ENCODE measurements at places on chromosomes 3 and 15.

DNA sequence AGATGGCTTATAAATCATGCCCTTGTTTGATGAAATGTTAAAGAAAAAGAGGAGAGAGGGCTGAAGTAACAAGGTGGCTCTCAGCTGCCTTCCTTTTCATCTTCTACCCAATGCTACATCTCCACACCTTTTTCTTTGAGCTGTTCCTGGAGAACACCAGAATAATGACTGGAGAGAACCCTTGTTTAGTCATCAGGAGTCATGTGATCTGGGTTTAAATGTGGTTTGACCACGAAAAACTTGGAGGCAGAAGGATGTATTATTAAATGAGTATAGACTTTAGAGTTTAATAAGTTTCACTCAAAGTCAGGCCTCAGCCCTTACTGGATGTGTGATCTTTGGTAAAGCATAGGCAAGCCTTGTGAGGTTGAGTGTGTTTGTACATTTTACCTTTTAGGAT, 230.3 kb upstream of the TBL1XR1 start:
- DNase-seq: no peak

GRCh38 chr3:130759692-130760338, 13.2 kb upstream of the PIK3R4 start:
- no peak for DNase-seq

GRCh38 chr15:69434238-69434637, 18.4 kb upstream of the RPLP1 start:
- no peak for DNase-seq

- DNase-seq: no peak
Measured at GRCh38 chr3:16545413-16546185, 32.1 kb upstream of the RFTN1 start.

DNA sequence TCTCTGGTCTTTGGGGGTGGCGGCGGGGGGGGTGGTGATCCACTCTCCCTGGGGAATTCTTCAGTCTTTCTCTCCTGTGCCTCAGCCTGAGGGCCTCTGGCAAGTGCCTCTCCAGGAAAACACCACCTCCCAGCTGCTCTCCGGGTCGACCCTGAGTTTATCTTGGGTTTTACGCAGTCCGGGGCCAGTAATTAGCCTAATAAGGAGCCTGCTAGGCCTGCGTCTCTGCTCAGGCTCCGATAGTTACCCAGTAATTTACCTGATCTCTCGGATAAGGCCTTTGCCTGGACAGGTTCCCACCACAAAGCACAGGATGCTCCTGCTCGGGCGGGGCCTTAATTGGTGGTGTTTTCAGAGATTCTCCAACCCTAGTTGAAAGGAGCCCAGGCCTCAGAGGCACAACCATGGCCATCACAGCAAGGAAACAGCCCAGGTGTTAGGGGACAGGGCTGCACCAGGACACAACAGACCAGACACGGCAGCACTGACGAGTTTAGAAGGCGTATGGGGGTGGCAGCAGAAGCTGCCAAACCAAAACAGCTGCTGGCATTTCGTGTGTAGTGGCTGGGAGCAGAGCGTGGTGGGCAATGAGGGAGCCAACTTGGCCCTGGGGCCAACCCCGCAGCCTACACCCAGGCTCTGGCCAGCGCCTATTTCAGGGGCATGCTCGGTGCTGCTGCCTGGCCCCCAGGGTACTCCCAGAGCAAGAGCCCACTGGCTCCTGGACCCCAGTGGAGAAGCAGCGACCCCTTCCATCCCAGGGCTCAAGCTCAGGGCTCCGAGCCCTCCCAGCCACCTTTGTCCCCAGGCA, 71.4 kb downstream of the KLF13 start:
- DNase-seq: no peak

DNA sequence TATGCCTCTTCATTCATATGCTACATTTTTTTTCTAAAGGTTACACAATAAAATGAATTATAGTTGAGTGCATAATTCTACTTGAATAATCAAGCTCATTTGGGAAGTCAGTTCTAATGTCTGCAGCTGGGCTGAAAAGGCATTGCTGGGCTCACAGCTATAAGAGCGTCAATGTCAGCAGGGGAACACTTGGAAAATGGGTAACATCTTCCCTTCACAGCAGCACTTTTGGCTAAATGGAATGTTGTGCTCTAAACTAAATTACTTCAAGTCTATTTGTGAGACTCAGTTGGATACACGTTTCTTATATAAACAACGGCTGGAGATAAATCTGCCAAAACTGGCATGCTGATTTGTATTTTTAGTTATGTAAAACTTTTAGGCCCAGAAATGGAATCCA, 357.8 kb downstream of the TBL1XR1 start:
- no peak for DNase-seq

DNA sequence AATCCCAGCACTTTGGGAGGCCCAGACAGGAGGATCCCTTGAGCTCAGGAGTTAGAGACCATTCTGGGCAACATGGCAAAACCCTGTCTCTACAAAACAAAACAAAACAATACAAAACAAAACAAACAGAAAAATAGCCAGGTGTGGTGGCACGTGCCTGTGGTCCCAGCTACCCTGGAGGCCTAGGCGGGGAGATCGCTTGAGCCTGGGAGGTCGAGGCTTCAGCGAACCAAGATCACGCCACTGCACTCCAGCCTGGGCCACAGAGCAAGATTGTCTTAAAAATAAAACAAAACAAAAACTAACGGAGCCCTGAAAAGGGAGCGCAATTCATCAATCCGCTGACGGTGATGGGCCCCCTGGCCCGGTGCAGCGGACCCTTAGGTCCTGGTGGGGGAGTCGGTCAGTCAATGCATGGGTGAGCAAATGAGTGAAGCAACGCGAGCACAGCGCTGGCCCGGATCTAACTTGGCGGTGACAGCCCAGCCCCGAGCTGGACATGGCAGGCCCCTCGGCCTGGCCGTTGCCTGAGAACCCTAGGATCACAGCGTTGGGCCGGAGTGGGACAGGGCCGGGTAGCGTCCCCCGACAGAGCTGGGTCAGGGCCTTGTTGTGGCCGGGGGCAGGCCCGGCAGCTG, 52.4 kb upstream of the BLM start:
- peak; percentile 23 for DNase-seq

- DNase-seq: no peak
Measured at GRCh38 chr3:59381282-59381681, 331.5 kb upstream of the CFAP20DC start.

DNA sequence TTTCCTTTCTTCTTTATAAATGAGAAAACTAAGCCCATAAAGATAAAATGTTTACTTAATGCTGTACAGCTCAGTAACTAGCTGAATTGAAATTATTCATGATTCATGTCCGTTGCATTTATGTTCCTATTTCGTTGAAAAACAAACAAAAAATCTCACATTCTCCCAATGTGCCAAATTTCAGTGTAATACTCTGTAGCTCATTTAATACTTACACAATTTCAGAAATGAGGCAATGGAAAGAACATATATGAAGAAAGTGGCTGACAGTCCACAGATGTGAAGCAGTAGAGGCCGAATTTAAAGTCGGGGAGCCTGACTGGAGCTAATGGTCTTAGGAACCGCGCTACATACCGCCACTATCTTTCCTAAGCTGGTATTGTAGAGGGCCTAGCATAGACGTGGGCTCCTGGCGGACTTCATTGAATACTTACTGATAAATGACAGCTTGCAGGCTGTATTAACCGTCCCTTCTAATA, 651 bp downstream of the PLSCR2 start:
- DNase-seq: no peak

DNA sequence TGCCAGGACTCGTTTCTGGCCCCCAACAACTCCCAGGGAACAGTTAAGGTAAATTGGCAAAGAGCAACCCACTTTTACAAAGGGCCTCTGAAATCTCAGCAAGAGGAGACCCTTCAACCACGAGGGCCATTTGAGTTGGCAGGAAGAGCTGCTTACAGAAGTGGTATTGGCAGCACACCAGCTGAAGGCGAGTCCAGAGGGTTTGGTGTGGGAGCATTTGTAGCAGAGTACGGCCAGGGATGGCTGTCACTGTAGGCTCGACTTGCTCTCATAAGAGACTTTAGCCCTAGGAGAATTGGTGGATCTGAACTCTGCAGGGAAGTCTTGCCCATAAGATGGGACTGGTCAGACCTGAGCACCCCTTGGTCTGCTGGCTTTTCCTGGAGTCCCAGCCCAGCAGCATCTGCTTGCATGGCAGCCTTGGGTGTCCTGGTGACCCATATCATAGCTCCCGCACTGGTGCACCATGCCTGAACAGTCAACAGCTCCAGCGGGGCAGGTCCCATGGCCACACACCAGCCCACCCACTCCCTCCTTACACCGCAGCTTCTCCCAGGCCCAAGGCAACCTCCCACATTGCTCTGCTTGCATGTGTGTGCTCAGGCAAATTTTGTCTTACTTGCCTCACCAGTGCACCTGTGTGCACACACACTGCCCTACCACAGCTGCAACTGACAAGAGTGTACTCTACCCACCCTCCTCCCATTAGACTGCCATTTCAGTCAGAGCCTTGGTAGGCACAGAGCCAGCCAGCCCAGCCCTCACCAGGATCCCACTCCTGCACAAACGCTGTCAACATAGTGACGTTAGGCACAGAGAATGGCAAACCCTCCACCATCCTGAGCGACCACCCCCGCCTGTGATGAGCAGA, 861.6 kb upstream of the DPPA4 start:
- no peak for DNase-seq

DNA sequence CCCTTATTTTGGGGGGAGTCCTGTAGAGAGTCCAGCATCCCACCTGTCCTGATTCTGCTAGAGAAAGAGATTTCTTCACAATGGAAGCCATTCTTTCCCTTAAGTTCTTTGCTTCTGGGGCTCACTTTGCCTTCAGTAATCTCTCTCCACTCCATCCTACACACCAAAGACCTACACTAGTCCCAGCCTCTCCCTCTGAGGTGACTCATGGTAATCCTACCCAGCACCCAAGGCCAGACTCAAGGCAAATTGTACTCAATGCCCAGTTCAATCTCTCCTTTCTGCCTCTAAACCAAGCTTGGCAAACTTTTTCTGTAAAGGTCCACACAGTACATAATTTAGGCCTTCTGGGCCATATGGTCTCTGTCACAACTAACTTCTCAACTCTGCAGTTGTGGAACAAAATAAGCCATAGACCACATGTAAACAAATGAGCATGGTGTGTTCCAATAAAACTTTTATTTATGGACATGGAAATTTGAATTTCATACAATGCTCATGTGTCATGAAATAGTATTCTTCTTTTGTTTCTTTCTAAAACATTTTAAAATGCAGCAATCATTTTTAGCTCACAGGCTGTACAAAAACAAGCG, 72.5 kb downstream of the MRPL46 start:
- DNase-seq: no peak

- no peak for DNase-seq
Measured at GRCh38 chr15:90560229-90560776, 30.6 kb downstream of the CRTC3 start.

- no peak for DNase-seq
Measured at GRCh38 chr3:167396075-167396474, 16.0 kb upstream of the ZBBX start.

DNA sequence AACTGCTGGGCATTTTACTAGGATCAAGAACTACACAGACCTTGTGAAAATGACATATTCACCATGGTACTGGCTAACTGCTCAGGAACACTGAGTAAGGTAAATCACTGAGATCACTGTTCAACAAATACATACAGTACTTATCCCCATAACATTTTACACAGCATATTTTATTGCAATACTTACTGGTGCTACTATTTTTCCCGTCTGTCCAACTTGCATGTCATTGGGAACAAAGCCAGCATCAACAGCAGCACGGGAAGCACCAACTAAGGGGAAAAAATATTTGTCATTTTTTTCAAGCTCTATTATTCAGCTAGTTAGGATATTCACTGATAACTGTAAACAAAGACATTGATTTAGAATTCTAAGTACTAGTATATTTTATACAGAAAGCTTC, 37.0 kb downstream of the ETFA start:
- no peak for DNase-seq

GRCh38 chr3:168620854-168621253, 525.1 kb upstream of the GOLIM4 start:
- peak; percentile 13 for DNase-seq

DNA sequence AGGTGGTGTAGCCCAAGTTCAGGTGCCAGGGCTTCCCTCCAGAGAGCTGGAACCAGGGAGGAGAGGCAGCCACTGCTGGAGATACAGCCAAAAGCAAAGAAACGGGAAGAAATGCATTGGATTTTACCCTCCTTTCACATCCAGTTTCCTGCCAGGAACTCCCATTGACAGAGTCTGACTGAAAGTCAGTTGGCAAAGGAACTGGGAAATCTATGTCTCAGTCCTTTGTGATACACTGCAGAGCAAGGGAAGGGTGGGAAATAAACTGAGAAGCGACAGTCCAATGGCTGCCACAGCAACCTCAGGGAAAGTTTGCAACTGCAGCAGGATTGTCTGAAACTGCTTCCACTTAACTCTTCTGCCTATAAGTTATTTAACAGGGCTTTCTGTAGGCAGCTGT, 142.6 kb downstream of the SATB1 start:
- DNase-seq: no peak

DNA sequence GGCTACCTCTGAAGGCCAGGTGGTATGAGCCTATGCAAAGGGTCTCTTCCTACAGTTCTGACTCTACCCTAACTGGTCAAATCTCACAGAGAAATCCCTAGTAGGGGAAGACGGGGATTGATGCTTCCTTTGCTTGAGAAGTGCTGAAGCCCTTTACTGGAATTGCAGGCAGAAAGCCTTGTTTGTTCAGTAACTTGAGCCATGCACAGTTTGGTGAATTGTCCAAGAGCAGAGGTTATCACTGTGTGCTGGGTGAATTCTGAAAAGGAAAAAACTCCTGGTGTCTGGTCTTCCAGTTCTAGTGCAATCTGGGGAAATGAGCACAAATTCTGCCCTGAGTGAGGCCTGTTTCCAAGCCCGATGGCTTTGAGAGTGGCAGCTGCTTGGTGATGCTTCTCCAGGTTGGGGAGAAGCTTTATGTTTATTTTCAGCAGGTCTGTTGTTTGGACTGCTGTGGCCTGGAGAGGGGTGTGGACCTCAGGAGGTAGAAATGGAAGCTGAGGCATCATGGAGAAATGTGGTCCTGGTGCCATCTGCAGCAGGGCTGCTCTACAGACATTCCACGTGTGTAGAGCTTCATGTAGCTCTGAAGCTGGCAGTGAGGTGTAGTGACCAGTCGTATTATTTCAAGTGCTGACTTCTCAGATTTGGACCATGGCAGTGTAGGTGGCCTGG, 60.9 kb downstream of the ARNT2 start:
- no peak for DNase-seq

DNA sequence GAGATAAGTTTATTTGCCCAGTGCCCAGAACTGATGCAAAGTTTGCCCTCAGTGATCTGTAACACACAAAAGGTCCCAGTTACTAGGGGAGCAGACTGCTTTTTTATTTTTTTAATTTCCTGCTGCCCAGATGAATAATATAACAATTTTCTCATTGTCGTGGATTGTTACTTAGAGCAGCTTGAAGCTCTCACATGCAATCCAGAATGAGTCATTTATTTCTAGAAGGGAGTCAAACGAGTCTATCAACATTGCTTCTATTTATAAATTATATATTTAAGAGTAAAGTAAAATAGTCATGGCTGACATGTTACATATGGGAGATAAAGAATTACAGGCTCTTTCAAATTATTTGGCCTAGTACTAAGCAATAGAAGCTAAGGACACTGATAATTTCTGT, 41.3 kb downstream of the MEIS2 start:
- no peak for DNase-seq

All from anterior cingulate cortex (tissue), 58 donors.